ENCODE measurements at places on chromosomes 13 and 19. TPM values are rescaled to one million over a fixed set of nuclear protein-coding genes. Genes with fewer than 3 reads are reported as not detected.
A peak's percentile ranks its signal among the peaks of the same experiment; 100 is the strongest.

AMH gene
- total RNA-seq: 19.3 TPM

PCDH9 gene
- total RNA-seq: 0.11 TPM

LATS2 gene
- total RNA-seq: 45.6 TPM

SBK3 gene
- 2.4 TPM for total RNA-seq

DNA sequence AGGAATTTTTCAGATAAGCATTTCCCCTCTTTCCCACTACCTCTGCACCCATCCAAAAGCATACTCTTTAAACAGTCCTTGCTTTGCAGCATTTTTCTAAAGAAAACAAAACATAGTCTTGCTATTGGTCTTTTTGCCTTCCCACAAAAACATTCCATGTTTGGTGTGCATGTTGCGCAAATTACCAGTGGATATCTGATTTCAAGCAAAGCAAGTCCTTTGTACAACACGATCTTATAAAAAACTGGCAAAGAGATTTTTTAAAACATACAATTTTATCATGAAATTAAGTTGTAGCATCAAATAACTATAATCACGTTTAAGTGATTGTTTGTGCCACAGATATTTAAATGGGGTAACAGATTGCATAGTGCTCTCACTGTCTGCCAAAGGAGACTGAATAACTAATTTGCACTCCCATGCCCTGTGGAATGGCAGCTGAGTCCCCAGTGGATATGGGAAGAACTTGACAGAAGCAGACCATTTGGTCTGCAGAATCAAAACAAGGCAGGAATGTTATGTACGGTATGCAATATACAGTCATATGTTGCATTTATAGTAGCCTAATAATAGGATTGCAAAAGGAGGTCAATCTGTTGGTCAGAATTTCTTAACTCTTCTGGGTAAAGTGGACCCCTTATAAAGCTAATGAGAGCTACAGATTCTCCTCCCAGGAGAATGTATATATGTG lies 285.7 kb downstream of the TBC1D4 start:
- no peaks in the 10 kb centered on the region for H3K4me1 ChIP-seq
- DNase-seq: no peak
- no peaks in the 10 kb centered on the region for H3K36me3 ChIP-seq
- H3K4me3 ChIP-seq: no peak overlapping the region
- peaks cover 2% of the 10 kb centered on the region for H3K27me3 ChIP-seq

DNA sequence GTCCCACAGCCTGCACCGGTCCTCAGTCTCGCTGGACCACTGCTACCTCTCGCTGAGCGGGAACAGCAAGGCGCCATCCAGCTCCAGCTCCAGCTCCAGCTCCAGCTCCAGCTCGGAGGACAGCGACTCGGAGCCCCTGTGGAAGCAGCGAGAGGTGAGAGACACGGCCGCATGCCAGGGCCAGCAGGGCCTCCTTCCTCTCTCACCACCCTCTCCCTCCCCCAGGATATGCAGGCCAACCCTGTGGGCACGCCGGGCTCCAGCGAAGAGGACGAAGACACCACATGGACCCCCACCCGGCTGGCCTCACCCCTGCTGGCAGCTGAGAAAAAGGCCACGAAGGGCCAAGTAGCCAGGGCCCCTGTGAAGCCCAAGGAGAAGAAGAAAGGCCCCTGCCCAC lies 7.3 kb downstream of the SIX5 start:
- no peak overlapping the region for H3K4me3 ChIP-seq
- H3K36me3 ChIP-seq: no peaks in the 10 kb centered on the region
- H3K27me3 ChIP-seq: no peaks in the 10 kb centered on the region
- peak overlapping the region; percentile 48 for H3K27ac ChIP-seq

DNA sequence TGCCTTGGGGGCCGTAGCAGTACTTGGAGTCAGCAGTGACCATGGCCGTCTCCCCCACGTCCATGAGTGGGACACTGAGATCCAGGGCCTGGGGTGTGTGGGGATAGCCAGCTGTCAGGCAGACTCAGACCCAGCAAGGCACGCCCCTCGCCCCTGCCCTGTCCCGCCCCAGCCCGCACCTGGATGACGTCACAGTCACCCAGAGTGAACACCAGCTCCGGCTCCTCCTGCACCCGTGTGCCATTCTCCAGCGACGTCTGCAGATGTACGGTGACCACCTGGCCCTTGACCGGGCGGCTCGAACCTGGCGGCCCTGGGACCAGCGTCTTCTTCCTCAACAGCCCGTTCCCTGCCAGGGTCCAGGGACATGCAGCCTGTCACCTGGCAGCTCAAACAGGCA lies 4.0 kb downstream of the FKBP8 start:
- H3K27me3 ChIP-seq: no peaks in the 10 kb centered on the region
- no peak for DNase-seq
- no peak overlapping the region for H3K4me3 ChIP-seq
- peaks cover 11% of the 10 kb centered on the region for H3K4me1 ChIP-seq

GRCh38 chr19:13868663-13869062 lies 8.3 kb upstream of the NANOS3 start:
- H3K36me3 ChIP-seq: no peaks in the 10 kb centered on the region
- H3K27ac ChIP-seq: no peak overlapping the region
- 0 out of 2 replicates have a peak, but pooled peaks cover 7% of the 10 kb centered on the region for H3K4me1 ChIP-seq
- DNase-seq: no peak
- no peak overlapping the region for H3K4me3 ChIP-seq

DNA sequence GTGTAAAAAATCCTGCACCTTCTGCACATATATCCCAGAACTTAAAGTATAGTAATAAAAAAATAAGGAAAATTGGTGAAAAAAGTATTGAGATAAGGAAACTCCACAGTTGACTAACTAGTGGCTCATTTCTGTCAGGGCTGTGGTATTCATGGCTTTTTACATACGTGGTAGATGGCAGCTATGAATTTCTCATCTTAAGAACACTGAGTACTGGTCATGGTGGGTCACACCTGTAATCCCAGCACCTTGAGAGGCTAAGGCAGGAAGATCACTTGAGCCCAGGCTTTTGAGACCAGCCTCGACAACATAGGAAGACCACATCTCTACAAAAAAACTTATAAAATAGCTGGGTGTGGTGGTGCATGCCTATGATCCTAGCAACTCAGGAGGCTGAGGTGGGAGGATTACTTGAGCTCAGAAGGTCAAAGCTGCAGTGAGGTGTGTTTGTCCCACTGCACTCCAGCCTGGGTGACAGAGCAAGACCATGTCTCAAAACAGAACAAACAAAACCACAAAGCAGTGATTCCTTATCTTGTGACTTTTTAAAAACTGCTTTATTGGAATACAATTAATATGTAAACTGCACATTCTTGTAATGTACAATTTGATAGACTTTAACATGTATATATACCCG lies 16.8 kb downstream of the SLAIN1 start:
- peaks cover 1% of the 10 kb centered on the region for H3K27me3 ChIP-seq
- no peak overlapping the region for H3K4me3 ChIP-seq
- H3K27ac ChIP-seq: no peak overlapping the region

DNA sequence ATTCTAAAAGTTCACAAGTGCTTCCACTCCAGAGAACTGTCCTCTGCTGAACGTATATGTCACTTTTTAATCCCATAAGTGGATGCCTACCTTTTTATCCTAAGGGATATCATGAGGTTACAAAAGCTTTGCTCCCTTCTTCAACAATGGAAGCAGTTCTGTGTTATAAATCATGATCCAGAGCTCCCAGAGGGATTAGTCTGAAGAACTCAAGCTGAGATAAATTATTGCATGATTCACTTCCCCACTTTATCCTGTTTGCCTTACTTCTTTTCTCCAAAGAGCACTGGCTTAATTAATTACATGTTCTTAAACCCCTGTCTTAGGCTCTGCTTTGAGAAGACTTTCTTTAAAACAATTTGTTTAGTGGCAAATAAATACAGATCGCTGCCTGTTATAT lies 246.7 kb downstream of the PCDH17 start:
- no peaks in the 10 kb centered on the region for H3K4me1 ChIP-seq
- H3K27me3 ChIP-seq: no peaks in the 10 kb centered on the region
- no peak overlapping the region for H3K4me3 ChIP-seq
- H3K27ac ChIP-seq: no peak overlapping the region

DNA sequence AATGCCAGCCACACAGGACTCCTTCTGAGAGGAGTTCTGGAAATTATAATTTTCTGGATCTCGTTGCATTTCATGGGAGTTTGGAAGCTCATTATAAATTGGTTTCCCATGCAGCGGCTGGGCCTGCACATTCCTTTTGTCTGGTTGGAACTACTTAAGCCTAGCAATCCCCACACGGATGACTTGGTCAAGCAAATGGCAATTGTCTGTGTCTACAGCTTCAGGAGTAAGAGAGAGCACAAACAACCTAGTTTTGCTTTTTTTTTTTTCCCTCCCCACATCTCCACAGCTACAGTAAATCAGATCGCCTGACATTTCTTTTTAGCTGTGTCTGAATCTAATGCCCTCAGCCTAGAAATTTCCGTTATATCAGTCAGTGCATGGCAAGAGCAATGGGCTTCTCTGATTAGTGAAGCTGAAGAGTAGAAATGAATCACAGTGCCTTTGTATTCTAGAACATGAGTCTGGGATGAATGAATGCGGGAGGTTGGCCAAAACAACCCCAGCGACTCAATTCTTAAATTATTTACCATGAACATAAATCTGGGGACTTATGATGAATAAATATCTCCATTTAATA lies 15.1 kb downstream of the PCDH8 start:
- no peaks in the 10 kb centered on the region for H3K36me3 ChIP-seq
- DNase-seq: no peak
- H3K27ac ChIP-seq: no peak overlapping the region

DNA sequence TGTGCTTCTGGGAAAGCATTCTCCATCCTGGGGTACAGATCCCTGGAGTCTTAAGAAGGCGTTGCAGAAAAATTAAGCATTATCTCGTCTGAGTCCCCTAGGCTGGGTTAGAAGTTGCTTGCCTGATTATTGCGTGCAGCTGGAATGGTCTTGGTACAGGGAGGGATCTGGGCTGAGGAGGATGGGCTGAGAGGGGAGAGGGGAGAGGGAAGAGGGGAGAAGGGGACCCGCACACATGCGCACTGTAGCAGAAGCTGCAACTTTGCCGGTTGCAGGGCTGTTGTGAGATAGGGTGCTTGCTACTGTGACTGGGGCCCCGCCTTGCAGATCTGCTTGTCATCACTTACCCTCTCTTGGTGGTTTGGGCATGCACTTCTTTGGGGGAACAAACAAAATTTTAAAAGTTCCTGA lies 316.8 kb downstream of the DLEU7 start:
- no peak overlapping the region for H3K4me3 ChIP-seq
- DNase-seq: no peak
- no peaks in the 10 kb centered on the region for H3K36me3 ChIP-seq
- H3K27ac ChIP-seq: no peak overlapping the region

- H3K4me3 ChIP-seq: no peak overlapping the region
- H3K27me3 ChIP-seq: no peaks in the 10 kb centered on the region
- peaks cover 15% of the 10 kb centered on the region for H3K4me1 ChIP-seq
- DNase-seq: peak; percentile 40
- peak overlapping the region; percentile 71 for H3K27ac ChIP-seq
- H3K36me3 ChIP-seq: peaks cover 2% of the 10 kb centered on the region
These were observed 26.5 kb downstream of the MPND start for GRCh38 chr19:4369888-4370260.

DNA sequence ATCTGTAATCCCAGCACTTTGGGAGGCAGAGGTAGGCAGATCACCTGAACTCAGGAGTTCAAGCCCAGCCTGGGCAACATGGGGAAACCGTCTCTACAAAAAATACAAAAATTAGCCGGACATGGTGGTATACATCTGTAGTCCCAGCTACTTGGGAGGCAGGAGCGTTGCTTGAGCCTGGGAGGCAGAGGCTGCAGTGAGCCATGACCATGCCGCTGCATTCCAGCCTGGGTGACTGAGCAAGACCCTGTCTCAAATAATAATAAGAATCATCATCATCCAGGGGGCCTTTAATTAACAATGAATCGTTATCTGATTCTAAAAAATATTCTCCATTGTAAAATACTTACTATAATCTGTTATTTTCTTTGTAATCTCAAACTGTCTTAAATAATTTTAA lies 283.4 kb downstream of the DACH1 start:
- DNase-seq: no peak
- no peaks in the 10 kb centered on the region for H3K36me3 ChIP-seq

GRCh38 chr19:3682741-3683404 lies 17.4 kb downstream of the PIP5K1C start:
- 0 out of 2 replicates have a peak, but pooled peaks cover 2% of the 10 kb centered on the region for H3K36me3 ChIP-seq
- H3K27me3 ChIP-seq: no peaks in the 10 kb centered on the region
- no peak overlapping the region for H3K27ac ChIP-seq
- no peaks in the 10 kb centered on the region for H3K4me1 ChIP-seq
- H3K4me3 ChIP-seq: no peak overlapping the region

DNA sequence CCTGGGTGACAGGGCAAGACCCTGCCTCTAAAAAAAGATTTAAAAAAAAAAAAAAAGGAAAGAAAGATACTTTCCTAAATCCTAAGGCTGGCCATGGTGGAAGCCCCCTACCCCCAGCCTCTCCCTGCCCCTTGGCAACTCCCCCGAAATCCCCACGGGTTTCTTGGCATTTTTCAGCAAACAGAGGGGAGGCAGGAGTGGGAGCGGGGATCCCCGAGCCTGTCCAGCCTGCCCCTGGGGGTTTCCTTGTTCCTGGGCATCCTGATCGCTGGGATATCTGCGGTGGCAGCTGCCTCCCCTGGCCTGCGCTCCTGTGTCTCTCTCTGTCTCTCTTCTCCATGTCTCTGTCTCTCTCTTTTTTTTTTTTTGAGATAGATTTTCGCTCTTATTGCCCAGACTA lies 3.4 kb upstream of the EBI3 start:
- H3K27ac ChIP-seq: no peak overlapping the region
- H3K4me3 ChIP-seq: no peak overlapping the region
- H3K27me3 ChIP-seq: no peaks in the 10 kb centered on the region
- no peaks in the 10 kb centered on the region for H3K36me3 ChIP-seq
- DNase-seq: no peak
- peaks cover 11% of the 10 kb centered on the region for H3K4me1 ChIP-seq

GRCh38 chr13:71067165-71067815 lies 799.7 kb downstream of the DACH1 start:
- H3K27me3 ChIP-seq: no peaks in the 10 kb centered on the region
- H3K4me3 ChIP-seq: no peak overlapping the region
- no peaks in the 10 kb centered on the region for H3K36me3 ChIP-seq
- H3K4me1 ChIP-seq: peaks cover 11% of the 10 kb centered on the region
- no peak overlapping the region for H3K27ac ChIP-seq

GRCh38 chr19:10407096-10407495 lies 3.8 kb upstream of the CDC37 start:
- no peaks in the 10 kb centered on the region for H3K4me1 ChIP-seq
- no peaks in the 10 kb centered on the region for H3K27me3 ChIP-seq
- no peak for DNase-seq

- no peaks in the 10 kb centered on the region for H3K27me3 ChIP-seq
- H3K27ac ChIP-seq: no peak overlapping the region
- no peaks in the 10 kb centered on the region for H3K4me1 ChIP-seq
- peak; percentile 6 for DNase-seq
These were observed 3.7 kb upstream of the SMIM17 start for GRCh38 chr19:56639217-56639616.

DNA sequence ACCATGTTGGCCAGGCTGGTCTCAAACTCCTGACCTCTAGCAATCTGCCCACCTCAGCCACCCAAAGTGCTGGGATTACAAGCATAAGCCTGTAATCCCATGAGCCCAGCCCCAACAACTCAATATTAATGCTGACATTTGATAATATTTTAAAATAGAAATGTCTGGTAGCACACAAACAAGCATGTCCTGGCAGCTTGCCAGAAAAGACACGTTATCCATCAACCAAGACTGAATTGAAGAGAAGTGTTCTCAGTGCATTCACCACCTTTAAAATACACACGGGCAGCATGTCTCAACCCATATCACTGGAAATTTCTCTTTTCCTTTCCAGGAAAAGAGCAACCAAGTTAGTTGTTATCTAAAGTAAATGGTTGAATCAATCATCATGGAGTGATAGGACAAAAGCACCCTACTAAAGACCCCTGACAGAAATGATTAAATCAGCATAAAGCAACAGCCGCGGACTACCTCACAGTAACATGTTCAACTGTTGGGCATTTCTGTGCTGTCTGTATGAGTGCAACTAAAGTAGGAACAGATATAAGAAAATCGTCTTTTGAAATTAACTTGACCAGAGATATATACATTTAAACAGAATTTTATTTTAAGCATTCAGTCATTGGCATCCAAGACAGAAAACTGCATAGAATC lies 25.0 kb downstream of the LHFPL6 start:
- no peak for DNase-seq
- H3K27ac ChIP-seq: no peak overlapping the region
- H3K36me3 ChIP-seq: no peaks in the 10 kb centered on the region
